ENCODE measurements at places on chromosomes 5 and 9.
A peak's percentile ranks its signal among the peaks of the same experiment; 100 is the strongest.

DNA sequence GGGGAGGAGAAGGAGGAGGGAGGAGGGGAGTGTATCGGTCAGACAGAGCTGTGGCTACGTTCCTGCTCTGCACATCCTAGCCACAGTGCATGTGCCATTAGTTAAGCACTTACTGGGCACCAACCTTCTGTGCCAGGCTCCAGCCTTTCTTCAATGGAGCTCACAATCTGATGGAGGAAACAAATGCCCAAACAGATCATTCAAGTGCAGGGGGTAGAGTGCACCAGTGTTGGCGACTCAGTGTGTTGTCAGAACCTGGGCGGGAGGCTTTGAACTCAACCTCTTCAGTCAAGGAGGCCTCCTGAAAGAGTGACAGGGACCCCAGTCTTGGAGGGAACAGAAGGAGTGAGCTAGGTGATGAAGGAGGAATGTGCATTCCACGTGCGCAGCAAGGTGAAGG, 51.9 kb upstream of the SHB start:
- no peak for DNase-seq

GRCh38 chr9:130200038-130200849, 28.0 kb downstream of the NCS1 start:
- no peak for DNase-seq

GRCh38 chr9:16003785-16004184, 450.9 kb downstream of the CCDC171 start:
- no peak for DNase-seq

DNA sequence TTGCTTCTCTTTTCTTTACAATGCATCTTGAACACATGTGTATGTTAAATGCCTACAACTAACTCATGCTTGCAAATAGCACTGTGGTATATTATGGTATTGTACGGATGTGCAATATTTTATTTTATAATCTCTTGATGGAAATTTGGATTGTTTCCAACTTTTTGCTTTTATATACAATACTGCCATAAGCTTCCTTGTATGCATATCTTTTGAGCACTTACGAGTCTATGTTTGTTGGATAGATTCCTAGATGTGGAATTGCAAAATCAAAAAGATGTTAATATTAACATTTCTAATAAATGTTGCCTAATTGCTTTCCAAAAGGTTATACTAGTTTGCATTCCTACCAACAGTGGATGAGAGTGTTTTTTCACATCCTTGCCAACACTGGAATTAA, 3.4 kb upstream of the GALNT12 start:
- no peak for DNase-seq

DNA sequence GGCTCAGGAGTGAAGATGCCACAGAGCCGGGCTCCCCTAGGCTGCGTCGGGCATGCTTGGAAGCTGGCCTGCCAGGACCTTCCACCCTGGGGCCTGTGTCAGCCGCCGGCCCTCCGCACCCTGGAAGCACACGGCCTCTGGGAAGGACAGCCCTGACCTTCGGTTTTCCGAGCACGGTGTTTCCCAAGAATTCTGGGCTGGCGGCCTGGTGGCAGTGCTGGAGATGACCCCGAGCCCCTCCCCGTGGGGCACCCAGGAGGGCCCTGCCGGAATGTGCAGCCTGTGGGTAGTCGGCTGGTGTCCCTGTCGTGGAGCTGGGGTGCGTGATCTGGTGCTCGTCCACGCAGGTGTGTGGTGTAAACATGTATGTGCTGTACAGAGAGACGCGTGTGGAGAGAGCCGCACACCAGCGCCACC, 113.1 kb downstream of the RXRA start:
- no peak for DNase-seq

GRCh38 chr5:167208911-167209310, 1082.5 kb upstream of the WWC1 start:
- DNase-seq, result no peak

DNA sequence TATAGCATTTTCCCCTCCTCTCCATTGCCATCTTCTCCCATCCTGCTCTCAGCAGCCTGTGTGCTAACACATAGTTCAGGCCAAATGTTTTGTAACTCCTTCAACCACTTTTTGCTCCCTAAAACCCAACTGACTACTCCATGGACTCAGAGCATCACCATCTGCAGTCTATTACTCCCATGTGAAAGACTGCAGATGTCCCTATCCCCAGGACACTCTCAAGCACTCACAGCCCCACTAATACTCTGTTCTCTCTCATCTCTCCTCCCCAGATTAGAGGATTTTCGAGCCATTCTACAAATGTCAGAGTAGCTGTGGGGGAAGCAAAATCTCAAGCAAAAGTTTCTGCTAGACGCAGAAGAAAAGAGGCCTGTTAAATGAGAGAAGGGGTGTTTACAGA, 99.3 kb downstream of the ITGA1 start:
- no peak for DNase-seq

GRCh38 chr5:6468104-6468503, 19.4 kb downstream of the UBE2QL1 start:
- DNase-seq, result no peak

- DNase-seq, result no peak
Observed at GRCh38 chr5:31811210-31811609, 172.3 kb downstream of the PDZD2 start.

- no peak for DNase-seq
Observed at GRCh38 chr5:3047212-3047774, 295.8 kb upstream of the IRX2 start.

- no peak for DNase-seq
Observed at GRCh38 chr5:124463851-124464250, 282.6 kb downstream of the ZNF608 start.

DNA sequence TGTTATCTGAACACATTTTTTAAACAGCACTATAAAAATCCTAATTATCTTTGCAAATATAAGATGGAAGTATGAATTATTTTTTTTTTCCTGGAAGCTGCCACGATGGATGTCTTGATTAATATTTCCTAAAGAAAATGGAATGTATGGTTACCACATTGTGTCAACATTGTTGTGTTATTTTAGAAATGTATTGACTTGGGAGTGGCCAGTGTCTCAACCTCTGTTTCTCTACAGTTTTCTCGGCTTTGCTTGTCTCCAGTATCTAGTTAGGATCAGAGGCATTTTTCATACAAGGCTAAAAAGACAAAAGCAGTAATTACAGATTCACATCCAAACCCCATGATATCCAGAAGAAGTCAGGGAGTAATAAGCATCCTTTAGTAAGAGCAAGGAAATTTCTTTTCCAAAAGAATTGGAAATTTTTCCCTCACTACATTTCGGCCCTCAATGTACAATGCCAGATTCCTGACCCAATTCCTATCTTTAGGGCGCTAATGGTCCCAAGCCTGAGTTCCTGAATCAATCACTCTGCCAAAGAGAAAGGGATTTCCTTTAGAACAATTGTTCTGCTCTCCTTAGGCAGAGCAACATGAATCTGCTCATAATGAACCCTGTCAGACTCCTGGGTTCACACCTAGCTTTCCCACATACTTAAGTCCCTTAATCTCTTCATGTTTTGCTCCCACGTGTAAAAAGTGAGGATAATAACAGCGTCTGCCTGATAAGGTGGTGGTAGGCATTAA, 111.7 kb downstream of the EDIL3 start:
- no peak for DNase-seq

- no peak for DNase-seq
Observed at GRCh38 chr5:117590944-117591343, 1016.3 kb upstream of the SEMA6A start.

GRCh38 chr9:77283991-77284390, 106.7 kb downstream of the VPS13A start:
- DNase-seq, result no peak

DNA sequence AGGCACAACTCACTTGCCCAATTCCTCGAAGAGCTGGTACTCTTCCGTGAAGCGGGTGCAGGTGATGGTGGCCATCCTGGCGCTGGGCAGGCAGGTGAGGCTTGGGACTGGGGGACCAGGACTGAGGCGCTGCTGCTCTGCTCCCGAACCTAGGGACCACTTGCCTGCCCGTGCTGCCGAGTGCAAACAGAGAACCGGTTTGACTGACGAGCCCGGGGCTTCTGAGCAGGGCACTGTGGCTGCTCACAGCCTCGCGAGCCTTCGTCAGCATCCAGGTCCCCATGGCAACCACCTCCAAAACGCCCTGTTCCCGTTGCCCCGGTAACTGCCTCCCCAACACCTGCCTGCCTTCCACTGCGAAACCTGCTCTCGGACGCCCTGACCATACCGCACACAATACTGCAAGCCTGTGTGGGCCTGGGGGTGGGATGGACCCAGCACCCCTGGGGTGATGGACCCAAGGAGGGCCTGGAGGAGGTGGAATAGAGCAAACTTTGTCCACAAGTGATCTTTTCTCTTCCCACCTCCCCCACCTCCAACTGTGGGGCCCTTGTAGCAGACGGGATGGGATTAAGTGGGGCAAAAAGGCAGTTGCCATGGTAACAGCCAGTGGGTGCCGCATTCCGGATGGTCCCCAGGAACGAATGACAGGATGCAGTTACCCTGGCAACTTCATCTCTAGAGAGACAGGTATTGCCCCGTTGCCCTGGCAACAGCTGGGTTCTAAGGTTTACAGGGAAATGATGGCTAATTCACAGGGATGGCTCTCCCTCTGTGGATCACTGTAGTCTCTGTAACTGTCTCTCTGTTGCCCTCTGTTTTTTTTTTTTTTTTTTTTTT, at the start of gene CAMK2A:
TSS of gene CAMK2A (minus strand) at position 223 of the 840 bp plus-strand sequence. CDS start at position 75, 148 bp downstream.
- DNase-seq, result no peak

- no peak for DNase-seq
Observed at GRCh38 chr9:69223605-69224004, 49.5 kb downstream of the TJP2 start.

- DNase-seq, result no peak
Observed at GRCh38 chr9:126085170-126085569, 241.5 kb upstream of the MVB12B start.

DNA sequence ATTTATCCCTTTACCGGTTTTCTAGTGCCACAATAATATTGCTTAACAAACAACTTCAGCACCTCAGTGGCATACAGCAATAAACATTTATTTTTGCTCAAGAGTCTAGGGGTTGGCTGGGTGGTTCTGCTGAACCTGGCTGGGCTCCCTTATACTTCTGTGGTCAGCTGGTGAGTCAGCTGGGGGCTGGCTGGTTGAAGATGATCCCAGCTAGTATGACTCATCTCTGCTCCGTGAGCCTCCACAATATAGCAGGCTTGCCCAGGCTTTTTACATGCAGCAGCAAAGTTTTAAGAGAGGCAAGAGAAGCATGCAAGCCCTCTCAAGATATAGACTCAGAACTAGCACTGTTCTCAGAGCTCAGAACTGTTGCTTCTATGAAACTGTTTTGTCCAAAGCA, 523.5 kb upstream of the CLINT1 start:
- DNase-seq, result no peak

GRCh38 chr9:92807757-92808725, 43.4 kb upstream of the BICD2 start:
- DNase-seq, result no peak

DNA sequence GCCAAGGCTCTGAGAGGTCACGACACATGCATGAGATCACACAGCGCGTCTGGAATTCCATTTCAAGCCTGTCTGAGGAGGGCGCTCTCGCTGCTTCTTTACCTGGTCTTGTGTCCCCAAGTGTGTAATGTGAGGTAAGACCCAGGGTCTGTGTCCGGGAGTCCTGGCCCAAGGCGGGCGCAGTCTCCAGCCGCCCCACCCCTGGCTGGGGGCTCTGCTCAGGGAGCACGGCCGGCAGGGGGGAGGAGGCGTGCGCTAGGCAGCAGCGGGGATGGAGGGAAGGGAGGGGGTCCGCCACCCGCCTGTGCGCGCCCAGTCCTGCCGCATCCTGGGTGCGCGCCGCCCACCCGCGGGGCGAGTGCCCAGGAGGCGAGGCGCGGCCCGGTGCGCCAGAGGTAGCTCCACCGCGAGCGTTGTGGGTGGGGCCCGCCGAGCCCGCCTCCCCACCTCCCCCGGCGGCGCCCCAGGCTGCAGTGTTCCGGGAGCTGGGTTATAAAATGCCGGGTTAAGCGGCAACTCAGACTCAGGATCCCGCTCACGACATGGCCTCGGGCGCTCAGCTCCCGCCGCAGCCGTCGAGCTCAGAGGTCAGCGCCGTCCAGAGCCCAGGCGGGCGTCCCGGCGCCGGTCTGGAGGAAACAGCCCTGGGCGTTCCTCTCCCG, at the start of gene CCNI2:
TSS of gene CCNI2 (plus strand) at position 473 of the 662 bp plus-strand sequence. CDS start at position 543, 70 bp downstream.
- peak; percentile 36 for DNase-seq

DNA sequence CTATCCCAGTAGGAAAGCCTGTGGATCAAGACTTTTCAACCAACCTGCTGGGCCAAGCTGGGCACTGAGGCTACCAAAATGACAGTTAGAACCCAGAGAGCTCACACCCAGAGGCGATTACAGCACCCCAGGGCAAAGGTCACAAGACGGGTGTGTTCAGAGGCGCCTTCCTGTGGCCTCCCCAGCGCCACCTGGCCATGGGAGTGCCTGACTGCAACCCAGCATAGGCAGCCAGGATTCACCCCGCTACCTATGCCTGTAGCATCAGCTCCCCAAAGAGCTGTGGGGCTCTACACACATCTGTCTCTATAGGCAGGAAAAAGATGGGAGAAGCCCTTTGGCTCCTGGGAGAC, 33.5 kb downstream of the PDGFRB start:
- no peak for DNase-seq

GRCh38 chr9:123365287-123365880, 9.4 kb downstream of the CRB2 start:
- DNase-seq, result no peak

DNA sequence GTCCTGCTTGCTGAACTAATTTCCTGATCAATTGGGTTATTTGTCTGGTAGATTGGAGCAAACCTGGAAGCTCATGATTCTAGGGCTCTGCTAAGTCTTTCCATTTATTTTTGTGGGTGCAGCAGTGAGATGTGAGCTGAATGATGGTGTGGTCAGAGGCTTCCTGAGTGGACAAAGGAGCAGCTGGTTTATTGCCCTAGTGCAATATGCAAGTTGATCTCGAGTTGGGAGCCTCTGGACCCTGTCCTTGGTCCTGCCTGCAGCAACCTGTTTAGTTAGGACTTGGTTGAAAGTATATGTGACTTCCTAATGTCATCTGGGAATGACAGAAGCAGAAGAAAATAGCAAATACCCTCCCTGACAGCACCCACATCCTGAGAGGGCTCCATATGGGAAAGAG, 4.2 kb upstream of the UNC5A start:
- DNase-seq, result no peak

DNA sequence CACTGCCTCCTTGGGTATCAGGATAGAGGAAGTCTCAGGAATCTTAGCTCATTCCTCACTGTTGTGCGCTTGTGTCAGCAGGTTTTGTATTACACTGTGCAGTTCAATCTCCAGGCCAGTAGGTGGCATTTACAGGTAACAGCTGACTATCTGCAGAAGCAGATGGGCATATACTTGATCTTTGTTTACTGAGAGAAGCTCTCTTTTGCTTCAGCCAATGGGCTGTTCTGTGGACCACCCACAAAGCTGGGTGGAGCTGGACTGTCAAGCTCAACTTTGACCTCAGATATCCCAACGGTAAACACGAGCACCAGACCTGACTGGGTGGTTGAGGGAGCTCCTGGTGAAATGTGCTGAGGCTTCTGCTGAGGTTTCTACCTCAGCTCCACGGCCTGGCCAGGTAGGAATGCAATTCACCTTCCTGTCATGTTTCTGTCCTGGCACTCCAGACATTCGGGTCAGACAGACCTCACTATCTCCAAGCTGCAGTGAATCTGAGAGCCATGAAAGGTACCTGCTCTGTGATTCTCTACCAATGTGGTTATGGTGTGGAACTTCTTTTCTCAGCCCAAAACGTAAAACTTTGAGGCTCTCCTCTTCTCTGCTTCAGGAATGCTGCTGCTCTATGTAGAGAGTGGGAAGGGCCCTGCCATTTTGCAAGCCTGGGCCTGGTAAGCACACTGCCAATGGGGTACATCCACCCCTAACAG, 167.9 kb upstream of the ACTBL2 start:
- DNase-seq, result no peak

Data from activated CD4-positive, CD25-positive, alpha-beta regulatory T cell treated with anti-CD3 and anti-CD28 coated beads, Interleukin-2, amount 50 U/mL, for 16 hours (primary cell).